Stimulated activated CD8-positive, alpha-beta memory T cell treated with anti-CD3 and anti-CD28 coated beads, Interleukin-4, amount 100 ng/mL, for 1 hour (primary cell): ENCODE measurements at places on chromosomes 2 and 18.

DNA sequence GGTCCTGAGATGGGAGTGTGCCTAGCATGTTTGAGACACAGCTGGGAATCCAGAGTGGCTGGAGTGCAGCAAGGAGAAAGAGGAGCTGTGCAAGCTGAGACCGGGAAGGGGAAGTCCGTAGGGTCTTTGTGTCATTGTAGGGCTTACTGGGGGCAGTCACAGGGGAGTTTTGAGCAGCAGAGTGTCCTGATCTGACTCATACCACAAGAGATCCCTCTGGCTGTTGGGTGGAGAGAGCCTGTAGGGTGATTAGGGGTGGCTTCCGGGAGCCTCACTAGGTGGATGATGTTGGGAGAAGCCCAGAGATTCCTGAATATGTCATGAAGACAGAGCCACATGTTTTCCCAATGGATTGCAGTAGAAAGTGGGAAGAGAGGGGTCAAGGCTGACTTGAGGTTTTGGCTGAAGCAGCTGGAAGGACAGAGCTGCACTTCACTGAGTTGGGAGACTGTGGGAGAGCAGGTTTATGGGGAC is 30.9 kb downstream of the FHOD3 start:
- DNase-seq, result no peak

- DNase-seq, result no peak
Measured at GRCh38 chr2:127818241-127818640, 7.3 kb upstream of the WDR33 start.

- no peak for DNase-seq
Measured at GRCh38 chr2:17951563-17951962, 73.1 kb downstream of the KCNS3 start.

- DNase-seq, result no peak
Measured at GRCh38 chr18:26438980-26439379, 109.4 kb downstream of the KCTD1 start.

- no peak for DNase-seq
Measured at GRCh38 chr18:69469444-69469919, 68.8 kb downstream of the DOK6 start.

- no peak for DNase-seq
Measured at GRCh38 chr2:55137024-55137958, 87.0 kb upstream of the RTN4 start.

DNA sequence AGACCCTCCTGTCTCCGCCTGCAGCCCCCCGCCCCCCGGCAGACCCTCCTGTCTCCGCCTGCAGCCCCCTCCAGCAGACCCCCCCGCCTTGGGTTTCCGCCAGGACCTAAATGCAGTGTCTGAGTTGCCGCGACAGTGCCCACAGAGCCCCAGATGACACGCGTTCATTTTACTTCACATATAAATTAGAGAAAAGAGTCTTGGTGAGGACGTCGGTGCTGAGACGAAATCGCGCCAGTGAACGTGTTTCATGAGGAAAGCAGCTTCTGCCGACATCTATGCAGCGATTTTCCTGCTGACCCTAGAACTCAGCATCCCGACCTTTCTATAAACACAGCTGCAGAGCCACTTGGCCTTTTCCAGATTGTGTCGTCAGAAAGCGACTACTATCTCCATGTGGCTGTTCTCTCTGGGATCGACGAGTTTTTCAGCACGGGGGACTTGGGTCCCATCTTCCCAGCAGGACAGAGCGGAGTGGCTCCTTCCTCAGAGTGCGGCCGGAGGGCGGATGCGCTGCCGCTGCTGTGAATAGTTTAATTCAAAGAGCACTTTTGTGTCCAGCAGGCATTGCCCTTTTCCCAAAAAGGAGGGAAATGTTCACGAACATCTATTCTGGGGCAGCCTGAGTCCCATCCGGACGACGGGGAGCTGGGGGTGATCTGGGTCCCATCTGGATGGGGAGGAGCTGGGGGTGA is 136.7 kb downstream of the NFATC1 start:
- DNase-seq, result no peak

GRCh38 chr2:199818754-199819153 is 32.2 kb downstream of the FTCDNL1 start:
- no peak for DNase-seq

- peak; percentile 95 for DNase-seq
Measured at GRCh38 chr2:191013932-191014652, at the start of gene STAT1. Gene STAT1 (minus strand): TSS chr2:191014171. CDS start chr2:191010003, 4,168 bp downstream.

DNA sequence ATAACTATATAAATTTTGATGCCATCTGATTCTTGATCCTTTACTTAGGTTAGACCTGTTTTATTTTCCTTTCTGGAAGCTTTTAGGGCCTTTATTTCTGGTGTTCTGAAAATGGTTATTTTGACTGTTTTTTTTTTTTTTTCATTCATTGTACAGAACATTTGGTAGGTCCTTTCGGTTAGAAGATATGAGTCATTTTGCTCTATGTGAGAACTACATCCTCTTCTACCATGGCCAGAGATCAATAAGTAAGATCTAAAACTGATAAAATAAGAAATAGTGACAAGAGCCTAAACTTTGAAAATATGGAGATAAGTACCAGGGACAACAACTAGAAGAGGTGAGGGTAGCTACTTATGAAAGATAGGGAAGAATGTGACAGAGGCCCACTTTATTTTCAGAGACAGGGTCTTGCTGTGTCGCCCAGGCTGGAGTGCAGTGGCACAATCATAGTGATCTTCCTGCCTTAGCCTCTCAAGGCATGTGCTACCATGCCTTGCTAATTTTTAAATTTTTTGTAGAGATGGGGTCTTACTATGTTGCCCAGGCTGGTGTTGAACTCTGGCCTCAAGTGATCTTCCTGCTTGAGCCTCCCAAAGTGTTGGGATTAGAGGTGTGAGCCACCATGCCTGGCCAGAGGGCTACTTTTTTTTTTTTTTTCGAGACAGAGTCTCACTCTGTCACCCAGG is 66.5 kb downstream of the EIF2AK3 start:
- DNase-seq, result no peak

- no peak for DNase-seq
Measured at GRCh38 chr2:90077948-90078347, 1386.5 kb downstream of the RPIA start.

GRCh38 chr18:48750485-48751175 is 200.1 kb downstream of the SMAD7 start:
- DNase-seq, result no peak

DNA sequence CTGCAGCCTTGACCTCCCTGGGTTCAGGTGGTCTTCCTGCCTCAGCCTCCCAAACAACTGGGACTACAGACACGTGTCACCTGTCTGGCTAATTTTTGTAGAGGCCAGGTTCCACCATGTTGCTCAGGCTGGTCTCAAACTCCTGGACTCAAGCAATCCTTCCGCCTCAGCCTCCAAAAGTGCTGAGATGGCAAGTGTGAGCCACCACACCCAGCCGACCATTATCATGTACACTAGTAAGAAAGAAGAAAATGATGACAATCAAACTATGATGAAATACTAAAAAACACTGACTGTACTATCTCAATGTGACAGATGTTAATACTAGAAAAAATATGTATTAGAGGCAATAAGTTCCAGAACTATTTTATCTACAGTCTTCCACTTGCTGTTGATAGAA is 420.9 kb downstream of the TRIB2 start:
- DNase-seq, result no peak

- no peak for DNase-seq
Measured at GRCh38 chr2:191931329-191931728, 84.4 kb upstream of the CAVIN2 start.

DNA sequence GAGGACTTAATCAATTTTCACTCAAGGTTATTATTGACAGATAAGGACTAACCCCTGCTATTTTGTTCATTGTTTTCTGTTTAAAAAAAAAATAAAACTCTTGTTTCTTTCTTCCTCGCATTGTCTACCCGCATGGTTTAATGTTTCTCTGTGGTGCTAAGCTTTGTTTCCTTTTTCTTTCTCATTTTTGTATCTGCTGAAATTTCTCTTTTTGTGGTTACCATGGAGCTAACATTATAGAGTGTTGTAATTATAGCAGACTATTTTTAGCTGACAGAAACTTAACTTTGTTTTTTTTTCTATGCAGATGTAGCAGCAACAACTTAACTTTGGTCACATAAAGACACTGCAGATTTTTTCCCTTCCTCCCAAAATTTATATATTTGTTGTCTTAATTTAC is 43.1 kb upstream of the CHN1 start:
- no peak for DNase-seq

DNA sequence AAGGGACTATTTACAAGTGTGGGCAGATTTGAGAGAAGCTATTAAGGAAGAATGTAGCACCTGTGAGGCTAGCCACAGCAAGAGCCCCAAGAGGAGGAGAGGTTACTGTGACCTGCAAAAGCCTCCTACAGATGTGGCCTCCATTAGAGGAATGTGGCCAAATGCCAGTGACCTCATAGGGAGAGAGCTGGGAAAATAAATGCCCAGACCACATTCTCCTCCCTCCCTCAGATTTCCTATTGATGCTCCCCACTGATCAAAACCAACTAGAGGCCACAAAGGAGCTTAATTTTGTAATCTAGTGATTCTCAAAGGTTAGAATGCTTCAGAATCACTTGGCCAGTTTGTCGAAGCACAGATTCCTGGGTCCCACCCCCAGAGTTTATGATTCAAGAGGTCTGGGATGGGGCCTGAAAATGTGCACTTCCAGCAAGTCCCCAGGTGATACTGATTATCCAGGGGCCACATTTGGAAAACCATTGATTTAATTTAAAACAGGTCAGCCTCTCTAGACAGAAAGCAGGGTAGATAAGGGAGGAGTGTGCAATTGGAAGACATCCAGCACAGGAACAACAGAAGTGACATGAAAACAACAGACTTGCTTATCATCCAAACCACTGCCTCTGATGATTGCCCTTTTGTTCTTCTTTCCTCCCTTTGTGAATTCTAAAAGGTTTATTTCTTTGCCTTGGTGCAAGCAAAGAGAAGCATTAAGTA is 61.2 kb upstream of the RBBP8 start:
- DNase-seq, result no peak

DNA sequence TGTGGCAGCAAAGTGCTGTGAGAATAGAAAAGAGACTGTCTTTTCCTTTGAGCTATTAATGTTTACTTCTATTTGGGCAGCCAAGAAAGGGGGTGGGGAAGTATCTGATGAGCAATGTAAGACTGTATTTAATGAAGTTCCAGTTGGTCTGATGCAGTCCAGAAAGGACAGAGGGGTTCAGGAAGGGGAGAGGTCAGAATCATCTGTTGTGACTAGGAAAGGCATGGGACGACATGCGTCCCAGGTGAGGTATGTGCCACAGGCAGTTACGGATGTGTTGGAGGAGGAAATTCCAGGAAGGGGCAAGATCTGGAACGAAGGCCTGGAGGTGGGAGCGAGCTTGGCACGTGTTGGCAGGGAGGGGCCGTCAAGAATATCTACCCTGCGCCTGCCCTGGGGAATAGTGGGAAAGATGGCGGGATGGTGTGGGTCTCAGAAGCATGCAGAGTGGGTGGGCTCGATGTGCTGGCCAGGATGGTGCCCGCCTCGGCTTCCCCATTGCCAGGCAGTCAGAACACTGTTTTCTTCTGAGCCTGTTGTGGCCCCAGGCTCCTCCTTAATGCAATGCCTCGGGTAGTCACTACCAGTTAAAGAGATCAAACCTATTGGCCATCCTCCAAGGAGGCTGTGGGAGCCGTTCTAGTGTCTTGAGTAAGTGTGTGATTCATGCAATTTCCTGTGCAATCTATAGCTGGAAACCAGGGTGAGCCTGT is 57.8 kb upstream of the TXNDC2 start:
- no peak for DNase-seq

DNA sequence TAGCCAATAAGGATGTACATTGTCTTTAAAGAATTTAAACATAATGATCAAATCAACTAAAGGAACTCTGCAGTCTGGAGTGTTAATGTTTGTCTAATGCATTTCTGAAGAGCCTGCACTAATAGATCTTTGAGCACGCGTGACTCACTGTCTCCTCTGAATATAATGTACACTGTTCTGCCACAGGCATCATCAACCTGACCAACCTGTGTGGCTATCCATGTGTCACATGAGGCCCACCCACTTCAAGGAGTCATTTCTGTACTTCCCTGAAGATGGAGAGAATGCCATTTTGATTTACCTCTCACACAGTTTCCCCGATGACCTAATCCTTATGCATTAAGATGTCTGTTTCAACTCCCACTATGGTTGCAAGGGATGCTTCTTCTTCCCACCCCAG is 434.0 kb upstream of the SPHKAP start:
- DNase-seq, result no peak

DNA sequence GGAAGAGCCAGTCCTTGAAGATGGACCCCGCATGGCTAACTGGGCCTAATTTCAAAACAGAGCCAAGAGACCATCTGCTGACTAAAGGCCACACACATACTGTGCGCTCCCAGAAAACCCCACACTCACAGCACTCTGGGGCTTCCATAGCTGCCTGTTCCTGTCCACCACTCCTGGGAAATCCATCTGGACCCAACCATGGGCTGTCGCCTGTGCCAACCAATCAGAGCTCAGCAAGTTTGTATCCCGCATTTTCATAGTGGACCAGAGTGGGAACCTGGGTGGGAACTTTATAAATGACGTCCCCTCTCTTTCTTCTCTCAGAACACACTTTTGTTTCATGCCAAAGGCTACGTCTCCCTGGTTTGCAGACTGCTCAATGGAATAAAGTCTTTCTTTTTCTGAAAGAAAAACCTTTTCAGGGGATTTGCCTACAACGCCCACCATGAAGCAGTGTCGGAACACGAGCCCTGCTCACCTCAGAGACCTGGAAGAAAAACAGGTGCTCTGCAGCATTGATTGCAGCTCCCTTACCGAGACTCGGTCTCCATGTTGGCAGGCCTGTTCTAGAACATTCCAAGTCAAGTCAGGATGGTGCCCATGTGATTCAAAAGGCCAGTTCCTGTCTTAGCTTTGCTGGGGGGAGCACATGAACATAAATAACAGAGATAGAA is 137.2 kb upstream of the GPC1 start:
- DNase-seq, result no peak

- peak; percentile 21 for DNase-seq
Measured at GRCh38 chr18:10032331-10033015, 118.7 kb downstream of the VAPA start.

GRCh38 chr2:149332364-149332763 is 2.0 kb downstream of the LYPD6 start:
- DNase-seq, result no peak

DNA sequence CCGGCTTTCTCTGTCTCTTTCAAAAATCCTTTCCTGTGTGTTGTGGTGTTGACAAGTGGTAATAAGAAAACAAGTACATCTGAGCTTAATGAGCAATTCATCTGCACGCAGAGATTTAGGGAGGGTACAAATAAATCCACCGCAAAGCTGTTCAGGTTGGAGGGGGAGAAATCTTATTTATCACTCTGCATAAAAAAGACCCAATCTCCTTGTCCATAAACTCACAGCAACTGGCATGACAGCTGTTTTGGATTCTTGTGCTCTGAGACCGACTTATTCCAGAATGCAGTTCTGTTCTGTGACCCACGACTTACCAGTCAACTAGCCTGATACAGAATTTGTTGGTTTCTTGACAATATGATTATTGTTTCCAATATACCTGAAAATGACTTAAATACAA is 380.1 kb downstream of the SOX11 start:
- no peak for DNase-seq
